ENCODE measurements at places on chromosomes 3 and 15. TPM values are rescaled to one million over a fixed set of nuclear protein-coding genes. Genes with fewer than 3 reads are reported as not detected.

The PATL2 gene
- 2.2 TPM for total RNA-seq

The CFAP100 gene
- not detected for total RNA-seq

- DNase-seq: no peak
Measured at GRCh38 chr3:40975711-40976121, 223.6 kb upstream of the CTNNB1 start.

GRCh38 chr3:117820658-117821299 is 1111.2 kb downstream of the TUSC7 start:
- no peak for DNase-seq

The ATG3 gene
- 57.0 TPM for total RNA-seq

The OXTR gene
- total RNA-seq: 0.06 TPM

All from mesenteric fat pad (tissue), 1 donor.